Panc1 (cell line): ENCODE measurements at places on chromosomes 12 and 14. TPM values are rescaled to one million over a fixed set of nuclear protein-coding genes. Genes with fewer than 3 reads are reported as not detected.

GRCh38 chr12:87933991-87934390 is 95.2 kb downstream of the C12orf50 start:
- no peaks in the 10 kb centered on the region for H3K36me3 ChIP-seq
- H3K27me3 ChIP-seq = no peaks in the 10 kb centered on the region
- no peaks in the 10 kb centered on the region for H3K4me1 ChIP-seq
- H3K27ac ChIP-seq = no peak overlapping the region
- H3K4me3 ChIP-seq = no peak overlapping the region
- no peak for DNase-seq

DNA sequence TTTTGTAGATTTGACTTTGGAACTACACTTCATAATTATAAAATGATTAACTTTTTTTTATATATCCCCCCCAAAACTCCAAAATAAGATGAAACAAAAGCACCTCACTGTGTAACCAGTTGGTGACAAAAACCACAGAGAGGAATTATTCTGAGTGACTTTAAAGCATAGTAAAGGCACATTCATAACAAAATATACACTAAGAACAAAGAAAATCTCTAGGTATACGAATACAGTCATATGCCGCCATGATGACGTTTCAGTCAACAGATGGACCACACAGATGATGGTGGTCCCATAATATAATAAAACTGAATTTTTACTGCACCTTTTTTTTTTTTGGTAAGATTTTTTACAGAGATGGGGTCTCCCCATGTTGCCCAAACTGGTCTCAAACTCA is 70.7 kb downstream of the MED13L start:
- H3K4me1 ChIP-seq = peaks cover 30% of the 10 kb centered on the region
- no peaks in the 10 kb centered on the region for H3K27me3 ChIP-seq
- H3K27ac ChIP-seq = no peak overlapping the region
- no peak overlapping the region for H3K4me3 ChIP-seq
- no peak for DNase-seq

DNA sequence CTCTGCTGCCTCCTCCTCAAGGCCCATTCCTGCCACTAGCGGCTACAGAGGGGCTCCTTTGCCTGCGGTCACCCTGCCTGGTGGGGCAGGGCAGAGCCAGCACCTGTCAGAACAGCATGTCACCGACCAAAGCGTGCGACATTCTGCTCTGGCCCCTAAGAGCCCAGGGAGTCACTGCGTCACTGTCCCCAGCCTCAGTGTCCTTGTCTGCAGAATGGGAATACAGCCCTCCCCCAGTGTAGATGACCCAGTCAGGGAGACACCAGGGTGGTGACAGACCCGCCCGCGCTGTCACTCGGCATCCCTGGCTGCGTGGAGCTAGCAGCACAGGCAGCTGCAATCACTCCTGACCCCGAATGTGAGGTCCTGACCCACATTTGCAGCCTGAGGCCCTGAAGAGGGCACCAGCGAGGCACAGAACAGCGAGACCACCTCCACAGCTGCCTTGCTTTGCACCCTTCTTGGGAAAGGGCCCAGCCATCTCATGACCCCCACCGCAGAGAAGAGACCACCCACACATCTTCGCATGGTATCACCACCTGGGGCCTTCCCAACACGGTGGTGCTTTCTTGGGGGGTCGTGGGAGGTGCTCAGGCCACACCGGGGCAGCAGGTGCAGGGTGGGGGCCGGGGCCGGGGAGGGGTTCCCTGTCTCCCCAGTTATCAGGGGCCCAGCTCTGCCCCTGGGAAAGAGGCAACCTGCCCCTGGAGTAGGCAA is 2.5 kb downstream of the AHNAK2 start:
- peaks cover 69% of the 10 kb centered on the region for H3K4me1 ChIP-seq
- H3K4me3 ChIP-seq = peak overlapping the region; percentile 79
- H3K27ac ChIP-seq = peak overlapping the region; percentile 93

DNA sequence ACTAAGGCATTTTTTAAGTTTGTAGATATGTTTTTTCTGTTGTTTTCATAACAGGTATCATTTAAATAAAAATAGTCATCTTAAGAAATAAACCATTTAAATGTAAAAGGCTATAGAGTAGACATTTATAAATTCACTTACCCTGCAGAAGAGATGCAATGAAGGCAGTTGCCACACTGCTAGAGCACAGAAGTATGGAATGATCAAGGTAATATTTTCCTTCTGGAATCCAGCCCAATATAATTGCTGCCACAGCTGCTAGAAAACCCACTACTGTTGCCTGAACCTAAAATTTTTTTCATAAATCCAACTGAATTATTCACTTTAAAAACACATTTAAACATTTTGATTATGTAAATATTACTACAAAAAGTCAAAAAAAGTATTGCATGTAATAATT is 69.2 kb downstream of the SLC41A2 start:
- no peak overlapping the region for H3K27ac ChIP-seq
- H3K27me3 ChIP-seq = no peaks in the 10 kb centered on the region
- no peaks in the 10 kb centered on the region for H3K36me3 ChIP-seq

The MUCL1 gene
- not detected for total RNA-seq

The TAS2R19 gene
- total RNA-seq = 1.1 TPM

DNA sequence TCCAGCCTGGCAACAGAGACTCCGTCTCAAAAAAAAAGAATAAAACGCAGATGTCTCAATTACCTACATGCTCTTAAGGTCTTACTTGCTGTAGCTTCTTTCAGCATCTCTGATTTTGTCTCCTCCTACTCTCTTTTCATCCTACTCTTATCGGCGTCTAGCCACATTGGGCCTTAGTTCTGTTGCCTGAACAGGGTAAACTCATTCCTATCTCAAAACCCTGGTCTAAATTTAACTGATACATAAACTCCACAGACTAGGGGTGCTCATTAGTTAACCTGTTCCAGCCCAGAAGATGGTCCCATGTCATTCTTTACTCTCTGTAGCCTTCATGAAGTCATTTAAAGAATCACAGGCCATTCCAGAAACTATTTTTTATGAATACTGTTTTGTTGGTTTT is 33.6 kb downstream of the EXD2 start:
- DNase-seq = no peak
- no peaks in the 10 kb centered on the region for H3K4me1 ChIP-seq
- H3K4me3 ChIP-seq = no peak overlapping the region
- H3K27me3 ChIP-seq = no peaks in the 10 kb centered on the region
- H3K27ac ChIP-seq = no peak overlapping the region
